A673 (cell line): ENCODE measurements at places on chromosomes 2 and 18. TPM values are rescaled to one million over a fixed set of nuclear protein-coding genes. Genes with fewer than 3 reads are reported as not detected.

- DNase-seq = no peak
These were observed 35.2 kb downstream of the ANXA4 start for GRCh38 chr2:69776886-69777785.

DNA sequence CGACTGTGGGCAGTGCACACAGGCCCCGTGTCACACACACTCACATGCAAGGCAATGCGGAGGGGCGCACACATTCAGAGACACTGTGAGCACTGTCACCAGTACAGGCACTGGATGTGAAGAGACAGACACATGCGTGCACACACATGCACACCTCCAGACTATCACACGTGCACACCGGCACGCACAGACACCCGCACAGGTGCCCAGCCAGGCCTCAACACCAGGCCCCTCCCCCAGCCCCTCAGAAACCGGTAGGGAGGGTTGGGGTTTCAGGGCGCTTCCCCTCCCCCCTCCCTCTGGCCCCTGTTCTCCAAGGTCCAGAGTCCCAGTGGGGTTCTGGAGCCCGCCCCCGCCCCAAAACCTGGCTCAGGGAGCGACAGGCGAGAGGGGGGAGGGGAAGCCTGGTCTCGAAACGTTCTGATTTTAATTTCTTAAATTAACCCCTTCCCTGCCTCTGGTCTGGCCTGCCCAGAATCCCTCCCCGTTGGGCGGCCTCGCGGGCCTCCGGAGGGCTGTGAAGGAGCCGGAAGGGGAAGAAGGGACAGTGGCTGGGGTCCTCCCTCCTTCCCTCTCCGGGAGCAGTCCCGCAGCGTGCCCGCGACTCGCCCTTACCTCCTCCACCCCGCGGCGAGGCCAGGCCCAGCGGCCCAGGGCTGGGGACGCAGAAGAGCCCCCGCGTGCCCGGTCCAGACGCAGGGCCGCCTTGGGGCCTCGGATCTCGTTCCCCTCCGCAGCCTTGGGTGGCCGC, 558 bp downstream of the FBXO41 start:
- peak; percentile 16 for DNase-seq

DNA sequence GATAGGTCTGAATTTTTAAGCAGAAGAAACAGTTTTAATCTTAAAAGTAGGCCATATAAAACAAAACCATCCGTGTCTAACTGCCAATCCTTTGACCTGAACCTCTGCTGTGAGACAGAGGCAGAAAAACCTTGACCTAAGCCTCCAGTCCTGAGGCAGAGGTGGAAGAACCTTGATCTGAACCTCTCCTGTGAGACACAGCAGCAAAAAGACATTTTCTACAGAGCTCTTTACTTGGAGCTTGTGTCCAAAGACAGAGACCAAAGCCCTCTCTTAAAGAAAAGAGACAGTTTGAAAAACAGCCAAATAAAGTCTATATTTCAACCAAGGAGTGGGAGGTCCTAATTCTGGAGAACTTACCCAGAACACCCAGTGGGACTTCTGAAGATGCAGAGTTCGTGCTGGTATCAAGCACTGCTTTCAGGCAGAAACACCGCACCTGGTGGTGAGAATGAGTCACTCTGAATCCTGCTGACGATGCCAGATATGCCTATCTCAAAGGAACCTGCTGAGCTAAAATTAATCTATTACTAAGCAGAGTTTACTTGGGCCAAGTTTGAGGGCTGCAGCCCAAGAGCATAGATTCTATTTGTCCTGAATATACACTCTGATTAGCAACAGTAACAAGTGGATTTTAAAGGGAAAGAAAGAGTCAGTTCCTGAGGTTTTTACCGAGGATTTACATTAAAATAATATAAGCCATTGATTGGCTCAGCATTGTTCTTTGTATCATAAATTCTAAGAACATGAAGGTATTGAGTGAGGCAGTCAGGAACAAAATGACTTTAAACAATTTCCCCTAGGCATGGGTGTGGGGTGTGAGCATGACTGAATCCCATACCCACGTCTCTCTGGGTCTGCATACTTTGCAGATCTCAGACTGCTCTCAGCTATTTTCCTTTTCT, 806.4 kb downstream of the TRIB2 start:
- peak; percentile 1 for DNase-seq

DNA sequence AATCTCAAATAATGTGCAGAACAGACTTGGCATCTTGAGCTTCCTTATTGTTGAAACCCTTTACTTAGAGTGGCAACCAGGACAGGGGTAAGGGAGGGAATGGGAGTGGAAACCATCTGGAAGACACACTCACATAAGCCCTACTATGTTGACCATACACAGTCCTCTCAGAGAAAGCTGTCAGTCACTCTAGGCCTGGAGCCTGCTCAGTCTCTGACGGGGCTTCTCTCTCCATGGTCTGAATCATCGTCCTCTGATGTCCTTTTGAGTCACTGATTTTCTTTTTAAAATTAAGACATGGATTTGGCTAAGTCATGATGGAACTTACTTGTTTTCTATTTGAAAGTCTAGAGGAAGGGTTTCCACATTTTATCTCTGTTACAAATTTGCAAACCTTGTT, 74.0 kb downstream of the MYO1B start:
- no peak for DNase-seq

DNA sequence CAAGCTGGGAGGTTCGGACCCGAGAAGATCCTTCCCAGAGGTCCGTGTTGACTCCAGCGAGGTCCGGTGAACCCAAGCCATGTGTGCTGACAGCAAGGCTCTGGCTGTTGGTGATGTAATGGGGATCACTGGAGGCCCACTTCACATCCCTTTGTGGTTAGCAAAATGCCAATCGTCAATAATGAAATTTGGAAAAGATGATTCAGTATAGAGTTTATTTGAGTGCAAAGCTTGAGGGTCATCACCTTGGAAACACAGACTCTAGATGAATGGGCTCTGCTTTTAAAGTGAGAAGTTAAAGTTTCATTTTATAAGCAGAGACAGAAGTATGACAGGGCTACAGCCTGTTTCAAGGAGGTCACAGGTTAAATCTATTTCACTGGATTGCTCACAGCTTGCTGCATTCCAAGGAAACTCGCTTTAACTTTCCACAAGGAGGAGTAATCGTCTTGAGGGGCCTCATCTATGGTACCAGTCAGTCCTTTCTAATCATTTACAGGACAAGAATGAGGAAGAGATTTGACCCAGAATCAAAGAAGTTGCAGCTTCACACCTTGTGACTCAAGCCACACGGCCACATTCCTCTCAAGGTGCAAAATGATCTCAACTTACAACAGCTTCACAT, 140.5 kb downstream of the TPO start:
- DNase-seq = no peak

GRCh38 chr2:158024288-158024898, 77.3 kb upstream of the UPP2 start:
- peak; percentile 69 for DNase-seq

GRCh38 chr2:12330916-12331315, 385.8 kb upstream of the TRIB2 start:
- no peak for DNase-seq

- DNase-seq = no peak
These were observed 28.3 kb downstream of the TCF4 start for GRCh38 chr18:55559739-55560138.

- DNase-seq = no peak
These were observed 221.1 kb upstream of the SMAD2 start for GRCh38 chr18:48151421-48152065.

- DNase-seq = peak; percentile 17
These were observed 333.4 kb downstream of the SETBP1 start for GRCh38 chr18:45014047-45014501.

- DNase-seq = no peak
These were observed 86.2 kb downstream of the COPS8 start for GRCh38 chr2:237171881-237172280.

- DNase-seq = no peak
These were observed 49.2 kb downstream of the AAK1 start for GRCh38 chr2:69594341-69594740.

DNA sequence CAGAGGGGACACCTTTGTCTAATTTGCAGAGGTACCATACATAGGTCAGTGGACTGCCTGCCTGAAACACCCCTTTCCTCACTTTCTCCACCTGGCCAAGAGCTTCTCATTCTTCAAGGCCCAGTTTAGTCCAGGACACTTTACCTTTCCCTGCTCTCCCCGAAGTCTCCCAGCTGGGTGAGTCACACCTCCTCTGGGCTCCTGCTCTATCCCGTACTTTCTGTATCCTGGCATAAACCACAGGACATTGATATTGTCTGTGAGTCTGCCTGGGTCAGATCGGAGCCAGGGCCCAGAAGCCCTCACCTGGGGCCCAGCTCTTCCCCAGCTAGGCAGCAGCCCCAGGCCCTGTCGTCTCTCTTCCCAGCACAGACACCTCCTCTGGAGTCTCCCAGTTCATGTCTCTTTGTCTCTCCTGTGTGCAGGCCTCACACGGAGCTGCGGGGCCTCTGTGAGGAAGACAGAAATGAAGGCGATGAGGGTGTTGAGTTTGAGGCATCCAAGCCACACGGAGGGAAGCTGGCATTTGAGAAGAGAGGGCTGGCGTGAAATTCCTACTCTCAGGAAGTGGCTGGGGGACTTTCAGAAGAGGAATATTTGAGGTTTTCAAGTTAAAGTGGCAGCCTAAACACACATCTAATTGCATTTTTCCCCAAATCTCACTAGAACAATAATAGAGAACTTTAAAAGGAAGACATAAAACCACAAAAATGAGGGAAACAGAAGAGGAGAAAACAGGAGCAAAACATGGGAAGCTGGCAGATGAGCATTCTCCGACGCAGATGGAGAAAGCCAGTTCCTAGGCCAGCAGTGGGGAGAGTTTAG, 79.6 kb upstream of the LAPTM4A start:
- DNase-seq = no peak

- DNase-seq = no peak
These were observed 31.2 kb upstream of the EN1 start for GRCh38 chr2:118878531-118879149.

- no peak for DNase-seq
These were observed 67.7 kb upstream of the CTLA4 start for GRCh38 chr2:203799908-203800307.

- DNase-seq = peak; percentile 74
These were observed 31.6 kb downstream of the TWSG1 start for GRCh38 chr18:9366126-9366714.

- DNase-seq = no peak
These were observed 39.0 kb downstream of the TBC1D8 start for GRCh38 chr2:101111917-101112771.

GRCh38 chr18:76587879-76588271, 92.8 kb upstream of the ZNF516 start:
- DNase-seq = no peak

- no peak for DNase-seq
These were observed 3.8 kb upstream of the OSR1 start for GRCh38 chr2:19362094-19362754.

DNA sequence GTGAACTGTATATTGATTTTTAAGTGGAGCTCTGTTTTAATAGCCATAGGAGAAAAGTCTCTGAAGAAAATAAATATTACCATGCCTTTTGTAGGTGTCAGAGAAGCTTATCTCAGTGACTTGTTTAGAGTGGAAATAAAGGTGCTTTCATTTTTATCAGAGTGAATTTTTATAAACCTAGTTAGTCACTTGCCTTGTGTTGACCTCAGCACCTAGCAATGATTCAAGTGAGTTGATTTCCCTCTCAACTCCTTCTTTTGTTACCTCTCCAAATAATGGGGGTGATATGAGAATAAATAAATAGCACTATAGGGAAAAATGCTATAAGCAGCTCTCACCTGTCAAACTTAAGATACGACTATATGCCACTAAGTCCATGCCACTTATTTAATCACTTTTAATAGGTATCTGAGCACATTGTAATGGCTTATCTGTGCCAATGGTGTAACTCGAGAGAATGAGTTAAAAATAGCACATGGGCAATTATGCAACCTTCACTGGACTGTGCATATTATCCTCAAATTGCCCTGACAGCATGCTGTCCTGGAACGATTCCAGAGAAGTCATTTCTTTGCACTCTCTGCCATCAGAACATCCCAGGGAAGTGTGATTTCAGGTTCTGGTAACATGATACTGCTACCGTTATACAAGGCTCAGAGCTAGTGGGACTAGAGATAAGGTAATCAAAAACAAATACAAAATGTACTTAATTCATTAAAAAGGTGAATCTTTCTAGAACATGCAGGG, 290.8 kb downstream of the CCDC85A start:
- peak; percentile 38 for DNase-seq

DNA sequence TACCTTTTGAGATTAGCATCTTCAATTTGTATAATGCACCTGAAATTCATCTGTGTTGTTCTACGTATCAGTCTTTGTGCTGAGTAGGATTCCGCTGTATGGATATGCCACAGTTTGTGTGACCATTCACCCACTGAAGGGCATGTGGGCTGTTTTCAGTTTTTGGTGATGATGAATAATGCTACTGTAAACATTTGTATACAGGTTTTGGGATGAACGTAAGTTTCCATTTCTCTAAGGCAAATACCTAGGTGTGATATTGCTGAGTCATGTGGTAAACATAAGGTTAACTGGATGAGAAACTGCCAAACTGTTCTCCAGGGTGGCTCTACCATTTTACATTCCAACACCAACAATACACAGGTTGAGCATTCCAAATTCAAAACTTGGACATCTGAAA, 35.1 kb downstream of the CABYR start:
- DNase-seq = no peak

DNA sequence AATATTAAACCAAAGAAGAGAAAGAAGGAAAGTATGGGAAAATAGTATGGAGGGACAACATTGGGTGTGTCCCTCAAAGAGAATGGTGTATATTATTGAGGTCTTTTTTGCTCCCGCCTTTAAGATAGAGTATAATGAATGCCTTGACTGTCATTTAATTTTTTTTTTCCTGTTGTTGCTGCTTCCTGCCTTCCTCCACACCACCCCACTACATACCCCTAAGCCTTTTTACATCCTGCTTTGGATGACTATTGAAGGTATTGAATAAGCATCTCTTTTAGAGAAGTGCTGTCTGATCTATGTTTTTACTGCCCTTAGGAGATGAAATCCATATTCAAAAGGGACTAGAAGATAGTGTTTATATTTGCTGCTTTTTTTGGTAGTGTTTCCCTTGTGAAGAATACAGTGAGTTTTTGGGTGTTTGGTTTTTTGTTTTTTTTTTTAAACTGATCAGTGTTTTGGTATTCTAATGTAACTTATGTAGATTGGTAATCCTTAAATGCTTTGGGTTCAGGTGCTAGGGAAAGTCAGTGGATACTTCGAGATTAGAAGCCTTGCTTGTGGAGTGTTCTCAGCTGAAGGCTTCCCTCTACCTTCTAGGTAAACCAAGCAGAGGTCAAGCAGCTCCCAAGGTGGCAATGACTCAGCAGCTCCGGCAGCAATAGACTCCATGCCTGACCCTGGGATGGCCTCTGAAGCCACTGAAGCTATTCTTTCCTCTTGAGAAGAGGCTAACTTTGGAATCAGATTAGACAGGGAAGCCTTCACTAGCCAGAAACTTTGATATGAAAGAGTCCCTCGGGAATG, 5.0 kb downstream of the FZD7 start:
- DNase-seq = no peak

CXCR2 gene
- total RNA-seq = not detected in 2 replicates

PTPRN gene
- 0.30 TPM in 1 of 2 replicates, not detected in the other for total RNA-seq

TANC1 gene
- 9.0 and 12.8 TPM in 2 replicates for total RNA-seq

ELMOD3 gene
- 13.0 and 16.4 TPM in 2 replicates for total RNA-seq

ASAP2 gene
- total RNA-seq = 45.1 and 46.8 TPM in 2 replicates

CAVIN2 gene
- total RNA-seq = 0.09 and 0.28 TPM in 2 replicates

SOX11 gene
- 73.9 and 75.1 TPM in 2 replicates for total RNA-seq

GPR39 gene
- total RNA-seq = 3.4 and 3.6 TPM in 2 replicates
